ENCODE measurements at places on chromosomes 6 and 20.

GRCh38 chr6:168041928-168042327 lies 37.1 kb downstream of the FRMD1 start:
- no peak for DNase-seq

GRCh38 chr20:17664025-17664633 lies 17.9 kb downstream of the RRBP1 start:
- DNase-seq = no peak

- no peak for DNase-seq
These were observed 38.3 kb downstream of the SNX3 start for GRCh38 chr6:108222504-108222903.

- no peak for DNase-seq
These were observed 61.1 kb upstream of the SNAP25 start for GRCh38 chr20:10157549-10157948.

DNA sequence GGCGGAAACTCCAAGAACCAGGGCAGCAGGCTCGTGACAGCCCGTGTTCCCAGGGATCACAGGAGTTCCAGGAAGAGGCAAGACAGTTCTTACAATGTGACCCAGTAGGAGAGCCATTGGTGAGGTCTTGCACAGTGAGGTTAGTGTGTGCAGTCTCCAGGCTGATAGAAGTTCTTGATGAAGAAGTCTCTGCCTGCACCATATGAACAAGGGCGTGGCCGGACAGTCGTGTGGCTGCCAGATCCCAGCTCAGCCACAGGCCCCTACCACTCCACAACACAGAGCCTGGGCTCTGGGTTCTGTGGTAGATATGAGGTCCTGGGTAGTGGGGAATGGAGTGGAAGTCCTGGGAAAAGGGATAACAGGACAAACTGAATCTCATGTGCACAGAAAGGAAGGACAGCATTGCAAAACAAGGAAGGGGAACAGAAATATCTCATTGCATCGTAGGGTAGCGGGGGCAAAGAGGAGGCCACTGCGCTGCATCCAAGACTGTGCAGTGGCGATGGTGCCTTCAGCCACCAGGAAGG lies 65.2 kb downstream of the STX11 start:
- no peak for DNase-seq

- DNase-seq = no peak
These were observed 229.8 kb downstream of the SOX4 start for GRCh38 chr6:21823371-21823770.

GRCh38 chr6:52712136-52712535 lies 41.2 kb downstream of the TMEM14A start:
- no peak for DNase-seq

DNA sequence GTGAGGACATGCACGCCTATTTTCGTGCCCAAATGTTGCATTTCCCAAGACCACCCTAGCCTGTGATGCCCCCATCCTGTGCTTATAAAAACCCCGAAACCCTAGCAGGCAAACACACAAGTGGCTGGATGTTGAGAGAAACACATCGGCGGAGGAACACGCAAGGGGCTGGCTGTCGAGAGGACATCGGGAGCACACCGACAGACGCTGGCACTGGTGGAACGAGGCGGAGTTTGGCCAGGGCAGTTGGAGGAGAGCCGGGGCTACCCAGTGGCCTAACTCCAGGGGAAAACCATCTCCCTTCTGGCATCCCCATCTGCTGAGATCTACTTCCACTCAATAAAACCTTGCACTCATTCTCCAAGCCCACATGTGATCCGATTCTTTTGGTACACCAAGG lies 225.9 kb upstream of the GRIK2 start:
- no peak for DNase-seq

GRCh38 chr6:13465734-13466133 lies 21.7 kb downstream of the GFOD1 start:
- no peak for DNase-seq

DNA sequence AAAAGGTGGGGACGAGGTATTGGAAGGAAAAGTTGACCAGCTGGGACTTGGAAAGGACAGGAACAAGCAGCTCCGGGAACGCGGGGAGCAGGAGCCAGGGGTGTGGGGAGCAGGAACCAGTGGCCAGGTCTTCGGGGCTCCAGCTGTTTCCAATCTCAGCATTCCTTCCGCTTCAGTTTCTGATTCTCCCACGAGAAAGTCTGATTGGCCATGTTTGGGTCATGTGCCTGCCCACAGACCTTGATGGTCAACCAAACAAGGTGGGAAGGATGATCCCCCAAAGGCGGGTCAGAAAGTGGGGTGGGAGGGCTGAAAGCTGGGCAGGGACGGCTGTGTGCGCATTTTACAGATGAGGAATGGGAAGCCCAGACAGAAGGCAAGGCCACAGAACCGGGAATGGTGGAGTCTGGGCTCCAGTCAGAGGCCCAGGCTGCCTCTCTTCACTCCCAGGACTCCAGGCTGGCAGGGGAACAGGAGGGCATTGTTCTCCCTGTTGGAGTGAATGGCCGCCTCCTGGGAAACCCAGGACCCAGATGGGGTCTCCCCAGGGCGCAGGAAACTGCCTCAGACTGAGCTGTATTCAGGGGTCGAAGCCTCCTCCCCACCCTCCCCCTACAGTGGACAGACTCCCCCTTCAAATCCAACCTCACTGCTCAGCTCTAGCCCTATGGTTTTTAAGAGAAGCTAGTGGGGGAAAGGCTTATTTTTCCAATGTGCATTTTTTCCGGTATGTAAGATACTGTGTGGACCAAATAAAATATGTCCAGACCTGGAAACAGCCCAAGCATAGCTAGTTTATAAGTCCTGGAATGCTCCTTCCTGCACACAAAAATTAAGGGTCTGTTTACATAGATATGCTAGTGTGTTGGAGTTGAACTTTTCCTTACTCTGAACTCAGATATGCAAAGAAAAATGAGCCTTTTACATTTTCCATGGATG lies 12.2 kb upstream of the PTGIS start:
- no peak for DNase-seq

- no peak for DNase-seq
These were observed 101.1 kb downstream of the YTHDF1 start for GRCh38 chr20:63114693-63115311.

- no peak for DNase-seq
These were observed 277.6 kb upstream of the RNF217 start for GRCh38 chr6:124684621-124685020.

- DNase-seq = no peak
These were observed 2.1 kb downstream of the ZC3H12D start for GRCh38 chr6:149482545-149483333.

GRCh38 chr6:150987371-150987828 lies 121.9 kb downstream of the MTHFD1L start:
- no peak for DNase-seq

DNA sequence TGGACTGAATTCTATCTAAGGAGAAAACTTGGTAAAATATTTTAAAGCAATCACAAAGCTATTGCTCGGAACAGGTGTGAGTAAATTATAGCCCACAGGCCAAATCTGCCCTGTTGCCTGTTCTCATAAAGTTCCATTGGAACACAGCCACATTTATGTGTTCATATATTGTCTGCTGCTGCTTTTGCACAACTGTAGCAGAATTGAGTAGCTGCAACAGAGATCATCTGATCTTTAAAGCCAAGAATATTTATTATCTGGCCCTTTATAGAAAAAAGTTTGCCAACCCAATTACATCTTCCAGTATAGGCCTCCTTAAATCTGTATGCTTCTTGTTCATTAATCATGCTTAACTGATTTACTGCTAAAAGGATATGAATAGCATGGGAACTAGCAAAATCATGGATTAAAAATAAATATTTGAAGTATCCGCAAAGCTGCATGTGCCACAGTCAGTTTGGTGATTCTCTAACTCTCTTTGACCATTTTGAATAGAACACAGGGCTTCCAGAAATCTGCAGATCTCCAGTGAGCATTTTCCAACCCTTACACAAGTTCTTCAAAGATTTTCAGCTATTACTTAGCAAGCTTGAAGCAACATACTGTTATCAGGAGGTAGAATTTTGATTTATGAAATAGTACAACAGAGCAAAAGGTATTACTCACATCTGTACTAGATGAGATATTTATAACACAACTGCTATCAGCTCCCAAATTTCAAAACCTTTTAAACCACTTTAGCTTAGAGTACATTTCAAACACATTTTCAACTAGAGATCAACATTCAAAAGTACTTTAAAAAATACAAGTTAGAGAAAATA lies 312.6 kb upstream of the ID4 start:
- DNase-seq = no peak

DNA sequence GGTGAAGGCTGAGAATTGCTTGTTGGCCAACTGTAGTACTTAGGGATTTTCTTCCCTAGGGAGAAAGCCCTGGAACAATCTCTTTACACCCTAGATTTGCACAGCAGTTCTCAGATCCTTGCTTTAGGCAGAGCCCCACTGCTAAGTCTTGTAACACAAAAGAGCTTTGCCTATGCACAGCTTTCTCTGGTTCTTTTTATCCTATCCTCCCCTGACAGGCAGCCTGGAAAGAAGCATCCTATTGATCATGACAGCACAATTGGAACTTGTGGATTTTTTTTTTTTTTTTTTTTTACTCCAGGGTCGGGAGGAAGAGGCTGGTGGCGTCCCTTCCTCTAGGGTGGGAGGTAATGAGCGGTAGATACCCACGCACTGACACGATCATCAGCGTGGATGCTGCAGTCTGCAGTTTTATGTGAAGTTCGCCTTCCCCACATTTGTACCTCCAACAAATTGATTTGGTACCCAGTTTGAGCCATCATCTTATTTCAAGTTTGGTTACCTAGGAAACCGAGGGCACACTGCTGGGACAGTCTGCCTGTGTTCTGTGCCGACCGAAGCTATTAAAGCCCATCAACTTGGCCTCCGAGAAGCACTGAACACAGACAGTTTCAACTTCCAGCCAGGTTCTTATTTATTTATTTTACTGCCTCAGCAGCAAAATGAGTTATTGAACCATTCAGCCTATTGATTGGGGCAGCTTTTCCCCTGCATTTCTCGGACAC lies 110.1 kb downstream of the NRN1 start:
- DNase-seq = peak; percentile 3

GRCh38 chr20:17807651-17808050 lies 107.9 kb downstream of the BANF2 start:
- DNase-seq = no peak

DNA sequence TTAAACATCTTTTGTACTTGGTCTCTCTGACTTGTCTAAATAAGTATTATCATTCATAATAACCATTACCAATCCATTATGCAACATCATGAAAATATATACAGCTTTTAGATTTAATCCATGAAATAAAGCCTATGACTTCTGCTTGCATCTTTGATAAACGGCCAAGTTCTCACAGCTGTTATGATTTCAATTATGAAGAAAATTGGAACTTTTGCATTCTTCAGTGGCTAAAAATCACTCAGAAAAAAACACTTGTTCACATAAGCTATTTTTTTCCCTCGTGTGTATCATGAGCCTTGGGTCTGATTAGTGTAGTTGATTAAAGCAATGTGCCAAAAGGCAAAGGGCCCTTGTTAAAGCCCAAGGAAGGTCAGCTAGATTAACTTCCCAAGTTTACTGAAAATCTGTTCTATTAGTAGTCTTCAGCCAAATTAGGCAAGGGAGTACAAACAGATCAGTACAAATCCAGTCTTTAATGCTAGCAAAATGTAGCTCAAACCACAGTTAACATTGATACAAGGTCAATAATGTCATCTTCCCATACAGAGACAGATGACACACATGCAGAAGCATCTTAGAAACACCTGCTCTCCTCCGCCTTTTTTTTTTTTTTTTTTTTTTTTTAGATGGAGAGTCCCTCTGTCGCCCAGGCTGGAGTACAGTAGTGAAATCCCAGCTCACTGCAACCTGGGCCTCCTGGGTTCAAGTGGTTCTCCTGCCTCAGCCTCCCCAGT lies 69.9 kb downstream of the SGK1 start:
- no peak for DNase-seq

GRCh38 chr6:27800731-27801373 lies 111.3 kb downstream of the OR2B2 start:
- DNase-seq = no peak

DNA sequence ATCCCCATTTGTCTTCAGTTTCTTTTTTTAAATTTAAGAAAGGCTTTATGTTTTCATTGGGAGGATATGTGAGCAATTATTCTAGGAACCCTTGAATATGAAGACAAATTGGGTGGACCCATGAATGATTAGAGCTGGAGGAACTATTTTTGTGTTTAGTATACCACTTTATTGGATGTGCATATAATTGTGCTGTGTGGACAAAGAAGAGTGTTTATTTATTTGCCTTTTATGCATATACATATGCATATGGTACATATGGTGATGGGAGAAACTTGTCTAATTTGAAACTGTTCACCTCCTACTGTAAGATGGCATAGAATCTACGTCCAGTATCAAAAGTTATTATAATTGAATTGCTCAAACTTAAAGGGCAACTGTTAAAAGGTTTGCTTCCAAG lies 94.8 kb upstream of the CENPW start:
- DNase-seq = no peak

DNA sequence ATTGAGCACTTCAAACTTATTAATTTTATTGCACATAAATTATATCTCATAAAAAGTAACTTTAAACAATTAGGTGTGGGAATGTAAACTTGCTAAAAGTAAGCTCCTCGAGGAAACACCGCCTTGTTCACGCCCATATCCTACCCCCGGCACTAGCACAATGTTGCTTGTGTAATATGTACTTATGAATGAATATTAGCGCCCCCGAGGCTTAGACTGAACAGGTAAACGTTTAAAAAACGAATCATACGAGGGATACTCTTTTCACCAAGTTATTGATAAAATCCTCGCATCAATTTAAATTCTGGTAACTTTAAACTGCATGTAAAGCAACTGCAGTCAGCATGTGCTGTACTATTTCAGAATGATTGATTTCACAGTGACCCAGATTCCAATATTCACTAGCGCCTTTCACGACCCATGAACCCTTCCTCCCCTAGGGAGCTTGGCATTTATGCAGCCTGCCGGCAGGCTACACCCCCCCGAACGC lies 637 bp downstream of the TFB1M start:
- DNase-seq = no peak

DNA sequence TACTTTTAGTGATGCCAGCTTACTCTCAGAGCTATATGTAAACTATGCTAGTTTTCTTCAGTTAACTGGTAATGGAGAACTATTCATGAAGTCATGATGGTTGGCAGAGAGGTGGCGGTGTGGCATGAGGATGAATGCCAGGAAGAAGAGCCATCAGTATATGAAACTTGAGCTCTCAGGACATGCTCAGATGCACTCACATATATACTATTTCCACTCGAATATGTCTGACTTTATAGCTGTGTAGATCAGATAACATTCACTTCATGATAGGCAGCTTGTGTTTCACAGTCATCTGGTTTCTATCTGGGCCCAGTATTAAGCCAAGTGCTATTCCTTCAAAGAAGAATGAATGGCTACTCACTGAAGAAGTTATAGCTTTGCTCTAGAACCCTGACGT lies 46.2 kb upstream of the CEP85L start:
- DNase-seq = no peak

DNA sequence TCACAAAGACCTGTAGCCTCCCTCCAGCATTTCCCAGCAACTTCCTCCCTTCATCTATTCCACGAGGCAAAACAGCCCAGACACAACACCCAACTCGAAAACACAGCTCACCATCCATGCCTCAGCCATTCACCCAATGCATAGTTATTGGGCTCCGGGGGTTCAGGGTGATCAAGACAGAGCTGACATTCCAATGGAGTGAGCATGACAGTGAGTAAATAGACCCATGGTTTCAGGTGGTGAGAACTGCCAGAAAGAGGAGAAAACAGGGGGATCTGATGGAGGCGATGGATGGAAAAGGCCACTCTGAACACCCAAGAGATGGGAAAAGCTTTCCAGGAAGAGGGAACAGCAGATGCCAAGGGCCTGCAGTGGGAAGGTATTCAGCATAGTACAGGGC lies 5.9 kb downstream of the CASS4 start:
- DNase-seq = no peak

GRCh38 chr6:50818673-50819072 lies at the start of gene TFAP2B:
Gene TFAP2B (plus strand): TSS chr6:50818871. CDS start chr6:50818892, 21 bp downstream.
- no peak for DNase-seq
